ENCODE measurements at places on chromosomes 1 and 21.

DNA sequence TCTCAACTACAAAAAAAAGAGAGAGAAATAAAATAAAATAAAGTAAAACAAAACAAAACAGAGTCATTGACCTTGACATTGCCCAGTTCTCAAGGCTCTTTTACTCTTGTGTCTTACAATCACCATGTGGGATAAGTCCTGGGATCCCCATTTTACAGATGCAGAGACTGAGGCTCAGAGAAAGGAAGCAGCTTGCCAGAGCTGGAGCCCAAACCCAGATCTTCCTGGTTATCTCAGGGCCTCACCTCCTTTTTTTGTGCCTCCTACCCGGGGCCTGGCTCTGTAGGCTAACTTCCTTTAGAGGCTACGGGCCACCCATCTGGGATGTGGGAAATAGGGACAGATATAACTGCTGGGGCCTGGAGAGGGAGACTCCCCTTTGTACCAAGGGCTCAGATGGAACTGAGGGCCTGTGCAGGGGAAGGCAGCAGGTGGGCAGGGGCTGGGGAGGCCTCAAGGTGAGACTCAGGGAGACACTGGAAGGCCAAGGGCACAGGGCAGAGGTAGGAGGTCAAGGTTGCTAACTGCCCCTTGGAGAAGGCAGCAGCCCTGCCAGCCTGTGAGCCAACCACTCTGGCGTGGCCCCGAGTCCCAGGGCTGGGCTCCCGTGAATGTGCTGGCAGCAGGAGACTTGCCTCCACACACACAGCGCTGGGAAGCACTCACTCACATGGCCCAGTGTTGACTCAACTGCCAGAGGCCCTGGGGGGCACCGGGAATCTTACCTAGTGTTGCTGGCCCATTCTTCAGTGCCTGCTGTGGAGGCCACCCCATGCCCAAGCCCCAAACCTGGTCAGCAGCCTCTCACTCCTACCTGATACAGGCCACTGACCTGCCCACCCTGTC lies 6.5 kb upstream of the ECE1 start:
- no peak for DNase-seq

GRCh38 chr1:178537382-178538090 lies 24.6 kb downstream of the TEX35 start:
- DNase-seq, result no peak

DNA sequence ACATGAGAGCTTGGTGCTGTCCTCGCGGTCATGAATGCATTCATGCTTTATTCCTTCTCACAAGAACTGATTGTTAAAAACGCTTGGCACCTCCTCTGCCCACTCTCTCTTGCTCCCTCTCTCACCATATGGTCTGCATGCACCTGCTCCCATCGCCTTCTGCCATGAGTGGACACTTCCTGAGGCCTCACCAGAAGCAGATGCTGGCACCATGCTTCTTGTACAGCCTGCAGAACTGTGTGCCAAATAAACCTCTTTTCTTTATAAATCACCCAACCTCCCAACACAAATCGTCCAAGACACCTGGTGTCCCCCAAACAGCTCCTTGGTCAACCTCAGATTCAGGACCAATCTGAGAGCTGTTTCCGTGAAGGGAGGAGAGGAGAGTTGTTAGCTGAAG lies 43.3 kb upstream of the PCBP3 start:
- DNase-seq, result no peak

GRCh38 chr1:102897557-102897956 lies 210.8 kb downstream of the COL11A1 start:
- DNase-seq, result no peak

GRCh38 chr1:34970829-34971228 lies 14.3 kb downstream of the TMEM35B start:
- no peak for DNase-seq

DNA sequence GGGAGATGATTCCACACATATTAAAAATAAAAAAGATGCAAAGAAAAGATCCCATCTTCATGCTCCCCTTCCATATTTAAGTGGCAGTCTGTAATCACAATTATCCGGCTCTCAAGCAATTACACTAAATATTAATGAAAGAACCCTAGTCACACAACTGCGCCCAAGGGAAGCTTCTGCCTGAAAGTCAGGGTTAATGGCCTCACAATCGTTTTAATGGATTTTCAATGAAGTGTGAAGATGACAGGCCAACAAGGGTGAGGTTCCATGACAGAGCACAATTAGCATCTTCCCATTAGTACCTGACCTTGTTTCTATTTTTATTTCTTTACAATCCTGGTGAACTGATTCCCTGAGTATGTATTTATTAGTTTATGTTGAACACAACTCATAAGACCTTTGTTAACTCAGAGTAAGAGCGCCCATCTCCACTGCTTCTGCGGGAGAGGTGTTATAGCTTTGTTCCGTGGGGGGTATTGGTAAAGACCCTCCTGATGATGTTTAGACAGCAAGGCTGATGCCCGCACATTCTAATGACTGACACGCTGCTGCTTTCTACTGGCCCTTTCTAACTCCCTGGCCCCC lies 80.9 kb downstream of the IER5 start:
- peak; percentile 67 for DNase-seq

- DNase-seq, result no peak
Measured at GRCh38 chr1:57474137-57474750, 50.4 kb upstream of the DAB1 start.
